ENCODE measurements at places on chromosomes 1 and 21.

DNA sequence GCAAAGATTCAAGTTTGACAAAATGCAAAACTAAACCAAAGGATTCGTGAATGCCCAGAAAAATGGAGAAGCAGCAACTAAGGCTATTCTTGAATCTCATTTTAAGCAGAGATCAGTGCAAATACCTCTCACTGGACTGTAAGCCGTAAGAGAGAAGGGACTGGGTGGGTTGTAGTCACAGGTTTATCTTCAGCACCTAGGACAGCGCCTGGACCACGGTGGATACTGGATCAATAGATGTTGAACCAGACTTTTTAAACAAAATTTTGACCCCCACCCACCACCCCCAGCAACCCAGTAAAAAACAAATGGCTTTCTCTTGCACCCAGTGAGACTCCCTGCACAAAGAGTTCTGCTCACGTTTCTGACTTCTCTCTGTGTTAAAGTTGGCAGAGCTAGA lies 347.1 kb downstream of the AJAP1 start:
- H3K4me1 ChIP-seq: no peaks in the 10 kb centered on the region
- H3K27me3 ChIP-seq: peaks cover 7% of the 10 kb centered on the region
- no peak overlapping the region for H3K4me3 ChIP-seq
- no peak overlapping the region for H3K27ac ChIP-seq

GRCh38 chr1:94096797-94097549 lies 24.0 kb downstream of the ABCA4 start:
- H3K27ac ChIP-seq: no peak overlapping the region
- peaks cover 12% of the 10 kb centered on the region for H3K4me1 ChIP-seq
- H3K4me3 ChIP-seq: no peak overlapping the region
- H3K36me3 ChIP-seq: no peaks in the 10 kb centered on the region
- DNase-seq: no peak

DNA sequence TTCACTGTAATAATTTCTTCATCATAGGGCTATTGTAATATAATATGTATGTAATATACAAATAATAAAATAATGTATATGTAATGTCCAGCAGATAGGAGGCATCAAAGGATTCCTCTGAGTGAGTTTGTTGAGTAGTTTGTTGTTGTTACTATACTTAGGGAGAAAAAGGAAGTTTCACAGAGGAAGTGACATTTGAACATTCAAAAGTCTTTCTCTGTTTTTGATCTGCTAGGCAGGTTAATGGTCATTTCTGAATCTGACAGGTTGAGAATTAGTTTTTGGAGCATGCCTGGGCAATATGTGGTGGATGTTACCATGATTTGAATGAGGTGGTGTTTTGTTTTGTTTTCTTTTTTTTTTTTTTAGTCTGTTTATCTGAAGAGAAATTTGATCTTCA lies 102.1 kb downstream of the NRDC start:
- no peaks in the 10 kb centered on the region for H3K27me3 ChIP-seq
- H3K4me3 ChIP-seq: no peak overlapping the region
- H3K4me1 ChIP-seq: peaks cover 9% of the 10 kb centered on the region

DNA sequence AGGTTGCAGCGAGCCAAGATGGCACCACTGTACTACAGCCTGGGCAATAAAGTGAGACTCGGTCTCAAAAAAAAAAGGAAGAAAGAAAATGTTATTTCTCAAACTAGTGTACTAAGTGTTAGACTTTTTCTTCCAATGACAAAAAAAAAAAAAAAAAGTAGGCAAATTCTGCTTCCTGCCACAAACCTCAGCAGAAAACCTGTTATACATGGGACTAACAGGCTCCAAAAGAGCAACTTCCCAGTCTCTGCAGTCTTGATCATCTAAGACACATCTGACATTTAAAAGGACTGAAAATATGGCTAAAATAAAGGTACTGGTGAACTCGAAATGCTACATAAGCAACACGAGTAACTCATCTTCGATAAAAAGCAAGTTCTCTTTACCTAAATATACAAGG lies 59.6 kb downstream of the HSF2BP start:
- peaks cover 3% of the 10 kb centered on the region for H3K36me3 ChIP-seq
- H3K4me3 ChIP-seq: no peak overlapping the region
- H3K27ac ChIP-seq: no peak overlapping the region
- no peak for DNase-seq

- no peak for DNase-seq
- H3K27ac ChIP-seq: no peak overlapping the region
- peaks cover 12% of the 10 kb centered on the region for H3K4me1 ChIP-seq
- H3K4me3 ChIP-seq: no peak overlapping the region
Measured at GRCh38 chr1:222896630-222897526, 82.0 kb downstream of the DISP1 start.

DNA sequence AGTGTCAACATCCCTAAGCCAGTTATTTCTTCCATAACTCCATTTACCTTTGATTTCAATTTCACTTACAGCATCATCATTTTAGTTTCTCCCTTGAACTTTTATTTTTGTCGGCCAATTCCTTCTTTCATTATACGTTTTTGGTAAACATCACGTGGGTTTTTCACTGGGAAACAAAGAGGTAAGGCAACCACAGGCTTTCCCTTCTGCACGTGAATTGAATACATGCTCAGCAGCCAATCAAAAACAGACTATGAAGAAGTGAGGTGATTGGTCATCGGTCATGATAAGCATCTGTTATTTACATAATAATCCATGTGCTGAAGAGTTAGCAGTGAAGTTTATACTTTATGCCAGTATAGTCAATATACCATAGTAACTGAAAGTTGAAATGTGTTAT lies 98.7 kb downstream of the NCAM2 start:
- H3K27me3 ChIP-seq: no peaks in the 10 kb centered on the region
- H3K27ac ChIP-seq: no peak overlapping the region
- H3K4me3 ChIP-seq: no peak overlapping the region
- no peak for DNase-seq

- no peak overlapping the region for H3K27ac ChIP-seq
- H3K4me3 ChIP-seq: no peak overlapping the region
- no peaks in the 10 kb centered on the region for H3K27me3 ChIP-seq
Measured at GRCh38 chr1:97433094-97433823, 487.6 kb downstream of the DPYD start.

DNA sequence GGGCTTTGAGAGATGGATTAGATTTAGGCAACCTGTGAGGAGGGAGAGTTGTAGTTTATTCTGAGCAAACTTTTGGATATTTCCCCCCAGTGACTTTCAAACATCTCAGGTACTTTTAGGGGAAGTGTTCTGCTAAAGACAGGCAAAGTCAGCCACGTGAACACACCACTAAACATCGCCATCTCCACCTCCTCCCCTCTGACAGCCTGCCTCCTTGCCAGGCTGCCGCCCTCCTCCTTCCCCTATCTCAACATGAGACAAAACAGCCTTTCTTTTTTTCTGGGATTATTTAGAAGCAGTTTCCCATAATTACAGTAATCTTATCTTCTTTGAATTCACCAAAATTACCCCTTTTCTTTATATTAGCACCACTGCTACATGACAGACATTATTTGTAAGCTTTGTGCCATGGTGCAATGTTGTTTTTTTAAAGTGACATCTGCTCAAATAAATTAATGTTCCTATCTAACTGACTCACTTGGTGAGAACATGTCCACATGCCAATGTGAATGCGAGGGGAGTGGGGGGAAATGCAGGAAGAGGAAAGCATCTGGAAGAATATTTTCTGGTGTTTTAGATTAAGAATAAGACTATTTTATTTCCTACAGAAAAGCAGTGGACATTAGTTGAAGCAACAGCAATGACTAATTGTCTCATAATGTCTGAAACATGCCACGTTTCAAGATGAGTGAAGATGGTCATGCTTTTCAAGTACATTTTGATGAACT lies 147.8 kb upstream of the ATP1B1 start:
- H3K36me3 ChIP-seq: no peaks in the 10 kb centered on the region
- no peaks in the 10 kb centered on the region for H3K4me1 ChIP-seq
- no peak overlapping the region for H3K27ac ChIP-seq
- DNase-seq: no peak

DNA sequence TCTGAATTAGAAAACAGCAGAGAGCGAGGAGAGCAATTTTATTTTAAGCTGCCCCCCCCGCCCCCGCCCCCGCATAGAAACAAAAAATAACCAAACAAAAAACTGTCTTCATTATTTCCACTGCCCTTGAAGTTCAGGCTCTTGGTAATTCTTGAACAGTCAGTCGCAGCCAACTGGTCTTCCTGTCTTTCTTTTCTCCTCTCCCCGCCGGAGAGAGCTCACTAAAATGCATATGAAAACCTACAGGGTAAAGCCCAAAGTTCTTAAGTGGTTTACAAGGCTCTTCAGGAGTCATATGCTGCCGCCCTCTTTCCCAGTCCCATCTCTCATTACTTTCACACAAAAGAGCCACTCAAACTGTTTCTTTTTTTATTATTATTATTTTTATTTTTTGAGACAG lies 1.1 kb upstream of the ANKRD35 start:
- H3K4me1 ChIP-seq: peaks cover 11% of the 10 kb centered on the region
- no peak overlapping the region for H3K27ac ChIP-seq
- no peaks in the 10 kb centered on the region for H3K36me3 ChIP-seq
- H3K27me3 ChIP-seq: peaks cover 24% of the 10 kb centered on the region
